ENCODE measurements at places on chromosomes 5 and 9.

DNA sequence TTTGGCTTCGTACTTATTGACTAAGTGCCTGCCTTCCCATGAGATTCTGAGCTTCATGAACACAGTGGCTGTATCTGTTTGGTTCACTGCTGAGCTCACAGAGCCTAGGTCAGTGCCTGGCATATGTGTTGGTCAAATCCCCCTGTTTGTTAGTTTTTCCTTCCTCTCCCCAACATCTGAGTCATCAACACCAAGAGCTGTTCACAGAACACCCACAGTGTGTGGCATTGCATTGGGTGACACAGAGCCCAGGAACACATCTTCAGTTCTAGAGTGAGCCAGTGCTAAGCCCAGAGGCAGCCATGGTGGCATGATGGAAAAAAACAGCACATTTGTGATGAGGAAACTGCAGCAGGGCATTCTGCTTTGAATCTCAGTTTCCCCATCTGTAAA is 294.6 kb downstream of the SEC61B start:
- no peak for DNase-seq

DNA sequence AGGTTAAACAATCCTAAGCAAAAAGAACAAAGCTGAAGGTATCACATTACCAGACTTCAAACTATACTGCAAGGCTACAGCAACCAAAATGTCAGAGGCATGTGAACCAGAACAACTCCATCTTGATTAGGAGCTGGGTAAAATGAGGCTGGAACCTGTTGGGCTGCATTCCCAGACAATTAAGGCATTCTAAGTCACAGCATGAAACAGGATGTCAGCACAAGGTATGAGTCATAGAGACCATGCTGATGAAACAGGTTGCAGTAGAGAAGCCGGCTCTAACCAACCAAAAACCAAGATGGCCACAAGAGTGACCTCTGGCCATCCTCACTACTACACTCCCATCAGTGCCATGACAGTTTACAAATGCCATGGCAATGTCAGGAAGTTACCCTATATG is 252.0 kb downstream of the RASEF start:
- DNase-seq, result no peak

GRCh38 chr5:66779528-66779927 is 183.3 kb downstream of the MAST4 start:
- DNase-seq, result no peak

DNA sequence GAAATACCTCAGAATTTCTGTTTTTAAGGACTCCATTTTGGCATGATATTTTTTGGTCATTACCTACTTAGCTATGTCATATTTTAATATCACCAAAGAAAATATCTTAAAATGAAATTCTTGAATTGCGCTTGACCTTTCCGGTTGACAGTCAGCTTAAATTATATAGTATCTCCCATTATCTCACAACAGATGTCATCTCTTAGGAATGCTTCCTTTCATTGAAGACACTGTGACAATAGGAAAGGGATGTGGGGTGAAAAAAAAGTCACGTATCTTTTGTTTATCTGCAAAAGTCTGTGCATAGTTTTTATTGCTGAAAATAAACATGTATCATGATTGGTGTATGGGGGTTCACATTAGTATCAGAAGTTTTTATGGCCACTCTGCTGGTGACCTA is 105.8 kb downstream of the INVS start:
- no peak for DNase-seq

DNA sequence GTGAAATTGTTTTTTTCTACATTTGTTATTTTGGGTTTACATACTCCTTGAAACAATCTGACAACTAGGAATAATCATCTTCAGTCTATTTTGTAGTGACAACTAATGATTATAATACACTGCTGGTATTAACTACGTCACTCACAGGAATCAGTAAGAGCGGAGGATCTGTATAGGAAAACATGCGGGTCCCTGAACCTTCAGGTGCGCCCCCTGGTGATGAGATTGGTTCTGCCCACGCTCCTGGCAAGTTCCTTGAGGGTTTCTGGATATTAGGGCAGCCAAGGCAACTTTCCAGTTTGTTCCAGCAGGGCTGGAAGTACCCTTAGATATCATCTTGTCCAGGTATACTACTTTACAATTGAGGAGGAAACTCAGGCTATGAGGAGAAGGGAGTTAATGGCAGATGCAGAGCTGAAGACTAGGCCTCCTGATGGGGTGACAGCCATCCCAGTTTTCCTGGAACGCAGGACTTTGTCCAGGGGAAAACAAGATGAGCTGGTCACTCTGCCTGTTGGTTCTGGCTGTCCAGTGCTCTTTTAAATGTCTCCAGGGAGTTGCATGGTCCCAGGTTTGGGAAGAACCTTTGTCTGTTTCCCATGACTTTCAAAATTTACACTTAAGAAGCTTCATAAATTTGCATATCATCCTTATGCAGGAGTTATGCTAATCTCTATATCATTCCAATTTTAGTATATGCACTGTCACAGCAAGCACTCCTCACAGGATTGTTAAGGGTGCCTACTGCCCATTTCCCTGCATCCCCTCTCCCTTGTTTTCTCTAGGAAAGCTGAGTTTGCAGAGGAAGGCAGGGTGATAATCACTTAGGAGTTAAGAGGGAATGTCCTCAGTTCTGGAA is 14.9 kb upstream of the WNT8A start:
- peak; percentile 69 for DNase-seq

GRCh38 chr5:177545487-177546257 is 8.7 kb downstream of the FAM193B start:
- DNase-seq, result no peak

GRCh38 chr5:56142614-56143372 is 90.3 kb downstream of the ANKRD55 start:
- no peak for DNase-seq

- DNase-seq, result no peak
These were observed 335.8 kb downstream of the IRX2 start for GRCh38 chr5:2415678-2416077.

GRCh38 chr9:13863112-13863511 is 450.8 kb downstream of the NFIB start:
- no peak for DNase-seq

DNA sequence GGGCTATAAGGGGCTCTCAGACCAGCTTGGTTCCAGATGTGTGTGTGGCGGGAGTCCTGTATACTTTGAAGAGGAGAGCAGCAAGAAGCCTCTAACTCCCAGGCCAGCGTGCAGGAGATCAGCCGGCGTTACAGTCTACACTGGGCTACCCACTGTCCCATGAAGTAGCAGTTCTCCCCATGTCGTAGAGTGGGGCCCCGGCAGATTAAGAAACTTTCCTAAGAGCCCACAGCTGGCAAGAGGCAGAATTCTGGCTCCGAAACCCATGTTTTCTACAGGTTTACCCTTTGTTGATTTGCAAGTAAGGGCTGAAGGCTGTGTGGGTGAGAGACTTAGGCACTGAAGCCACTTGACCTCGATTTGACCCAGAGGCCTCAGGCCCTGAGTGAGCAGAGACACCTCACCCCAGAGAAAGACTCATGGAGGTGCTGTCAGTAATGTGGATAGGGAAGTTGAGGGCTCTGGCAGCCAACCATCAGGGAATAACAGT is 881 bp upstream of the B4GALT1 start:
- no peak for DNase-seq

DNA sequence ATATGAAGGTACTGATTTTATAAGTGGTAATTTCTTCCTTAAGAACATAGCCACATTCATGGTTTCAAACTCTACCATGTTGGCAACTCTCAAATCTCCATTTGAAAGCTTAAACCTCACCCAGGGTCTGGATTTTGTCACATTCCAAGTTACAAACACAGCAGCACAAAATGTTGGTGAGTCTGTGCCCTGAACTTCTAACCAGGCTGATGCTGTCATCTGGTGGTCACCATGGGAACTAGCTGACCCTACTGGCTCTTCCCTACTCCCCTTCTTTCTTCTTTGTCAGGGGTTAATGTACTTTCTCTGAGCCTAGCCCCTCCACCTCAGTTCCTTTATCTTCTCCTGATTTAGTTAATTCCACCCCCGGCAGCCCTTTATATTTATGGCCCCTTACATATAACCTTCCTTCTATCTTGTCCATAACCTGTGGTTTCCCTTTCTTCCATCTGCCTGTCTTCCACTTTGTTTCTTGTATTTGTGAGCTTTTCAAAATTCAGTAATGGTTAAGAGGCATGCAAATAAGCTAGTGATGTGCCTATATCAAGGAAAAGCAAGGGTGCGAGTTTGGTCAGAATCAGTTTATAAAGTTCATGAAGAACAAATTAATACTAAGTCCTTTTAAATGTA is 35.9 kb downstream of the TGFBR1 start:
- DNase-seq, result peak; percentile 58

DNA sequence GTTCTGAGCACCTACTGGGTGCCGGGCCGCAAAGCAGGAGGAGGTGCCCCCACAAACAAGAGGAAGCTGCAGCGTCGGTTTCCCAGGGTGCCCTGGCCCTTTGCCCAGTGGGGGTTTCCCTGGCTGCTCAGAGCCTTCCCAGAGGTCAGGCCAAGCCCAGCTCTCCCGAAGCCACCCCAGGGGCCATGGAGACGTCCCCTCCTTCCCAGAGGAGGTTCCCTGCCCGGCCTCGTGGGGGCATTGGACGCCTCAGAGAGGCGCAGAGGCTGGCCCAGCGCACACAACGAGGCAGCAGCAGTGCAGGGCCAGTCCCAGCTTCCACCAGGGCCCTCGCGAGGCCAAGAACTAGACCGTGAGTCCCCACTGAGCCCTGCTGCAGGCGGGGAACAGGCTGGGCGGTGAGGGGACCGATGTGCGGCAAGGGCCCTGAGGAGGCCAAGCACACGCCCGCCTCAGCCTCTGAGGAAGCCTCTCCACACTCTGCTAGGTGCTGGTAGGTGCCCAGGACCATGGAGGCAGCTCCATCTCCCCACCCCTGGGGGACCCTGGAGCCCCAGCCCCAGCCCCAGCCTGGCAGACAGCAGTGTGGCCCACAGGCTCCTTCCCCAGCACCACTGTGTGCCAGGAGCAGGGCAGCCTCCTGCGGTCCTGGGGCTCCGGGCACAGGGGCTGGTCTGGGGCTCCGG is 7.0 kb downstream of the DIPK1B start:
- DNase-seq, result no peak

- no peak for DNase-seq
These were observed 332.8 kb upstream of the KLF9 start for GRCh38 chr9:70747261-70747718.

GRCh38 chr9:95459178-95459577 is 57.6 kb downstream of the PTCH1 start:
- DNase-seq, result no peak

DNA sequence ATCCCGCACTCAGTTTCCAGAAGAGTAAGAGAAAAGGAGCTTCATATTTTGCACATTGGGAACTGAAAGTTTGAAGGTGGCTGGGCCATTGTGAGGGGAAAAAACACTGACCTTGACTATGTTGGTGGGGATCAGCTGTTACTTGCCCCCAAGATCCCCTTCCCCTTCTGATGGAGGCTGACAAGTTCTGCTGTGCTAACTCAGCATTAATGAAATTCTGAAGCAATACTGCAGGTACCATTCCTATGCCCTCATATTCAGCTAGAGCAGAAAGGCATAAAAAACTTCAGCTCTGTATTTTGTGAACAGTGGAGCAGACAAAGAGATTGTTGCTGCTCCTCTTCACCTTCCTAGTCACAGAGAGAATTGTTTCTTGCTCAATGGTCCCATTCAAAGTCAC is 1013.8 kb upstream of the C9orf72 start:
- no peak for DNase-seq

DNA sequence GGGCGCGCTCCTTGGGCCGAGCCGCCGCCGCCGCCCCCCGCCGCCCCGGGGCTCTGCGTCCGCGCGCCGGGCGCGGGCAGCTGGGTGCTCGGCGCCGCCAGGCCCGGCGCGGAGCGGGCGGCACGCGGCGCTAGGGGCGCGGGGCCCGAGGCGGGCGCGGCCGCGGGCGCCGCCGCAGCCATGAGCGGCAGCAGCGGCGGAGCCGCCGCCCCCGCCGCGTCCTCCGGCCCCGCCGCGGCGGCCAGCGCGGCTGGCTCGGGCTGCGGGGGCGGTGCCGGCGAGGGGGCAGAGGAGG is 351 bp downstream of the TRIO start:
- no peak for DNase-seq

DNA sequence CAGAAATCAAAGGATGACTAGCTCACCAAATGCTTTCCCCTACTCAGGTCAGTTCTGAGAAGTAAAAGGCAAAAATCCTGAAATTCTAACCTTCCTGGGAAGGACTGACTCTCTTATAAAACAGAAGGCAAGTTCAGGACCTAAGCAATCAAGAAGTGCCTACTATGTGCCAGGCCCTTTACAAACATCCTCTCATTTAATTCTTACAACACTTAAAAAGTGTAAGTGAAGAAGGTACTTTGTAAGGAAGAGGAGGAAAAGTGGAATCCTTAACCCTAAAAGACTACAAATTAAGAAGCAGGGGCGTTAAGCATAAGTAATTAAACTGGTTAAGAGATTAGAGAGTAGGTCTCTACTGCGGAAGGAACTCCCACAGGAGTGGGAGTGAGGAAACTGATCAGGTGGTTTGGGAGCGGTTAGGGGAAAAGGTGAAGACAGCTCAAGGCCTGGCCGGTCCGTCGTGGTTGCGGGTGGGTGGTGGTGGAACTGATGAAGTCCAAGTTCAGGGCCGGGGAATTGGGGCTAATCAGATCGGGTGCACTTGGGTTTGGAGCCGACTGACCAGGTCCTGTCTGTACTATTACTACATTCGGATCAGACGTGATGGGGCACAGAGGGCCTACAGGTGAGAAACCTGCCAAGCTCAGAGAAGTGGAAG is 839 bp downstream of the MED27 start:
- no peak for DNase-seq

DNA sequence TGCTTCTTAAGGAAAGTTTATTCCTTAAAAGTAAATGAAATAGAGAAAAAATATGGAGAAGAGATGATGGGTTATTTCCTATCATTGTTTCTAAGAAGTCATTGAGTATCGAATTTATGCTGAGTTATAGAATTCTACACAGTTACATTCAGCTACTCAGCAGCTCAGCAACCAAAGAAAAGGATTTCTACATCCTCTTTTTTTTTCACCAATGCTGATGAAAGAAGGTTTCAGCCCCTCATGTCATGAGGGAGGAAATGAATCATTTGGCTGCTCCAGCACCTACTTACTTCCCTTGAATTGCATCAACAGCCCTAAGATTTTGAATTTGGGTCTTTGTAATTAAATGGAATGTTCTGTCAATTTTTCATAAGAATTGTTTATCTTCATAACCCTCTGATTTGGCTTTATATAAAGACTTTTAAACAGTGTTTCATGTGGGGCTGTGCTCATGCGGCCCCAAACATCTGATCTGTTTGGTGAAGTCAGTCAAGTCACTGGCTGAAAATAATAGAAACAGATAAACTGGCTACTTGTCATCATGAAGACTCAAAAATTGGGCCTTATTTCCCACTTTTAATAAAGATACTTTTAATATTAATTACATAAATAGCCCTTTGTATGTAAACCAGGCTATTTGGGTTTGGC is 18.5 kb upstream of the SNX2 start:
- no peak for DNase-seq

DNA sequence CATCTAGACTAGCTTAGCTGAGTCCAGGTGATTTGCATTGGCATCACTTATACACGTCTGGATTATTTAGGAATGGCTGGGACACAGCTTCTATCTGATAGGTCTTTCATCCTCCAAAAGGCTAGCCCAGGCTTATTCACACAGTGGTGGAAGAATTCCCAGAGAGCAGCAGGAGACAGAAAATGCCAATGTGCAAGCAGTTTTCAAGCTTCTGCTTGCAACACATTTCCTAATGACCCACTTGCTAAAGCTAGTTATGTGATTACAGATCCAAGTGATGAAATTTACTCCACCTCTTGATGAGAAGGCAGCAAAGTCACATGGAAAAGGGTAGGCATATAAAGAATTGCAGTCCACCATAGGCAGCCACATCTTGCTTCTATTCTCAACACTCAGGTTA is 44.2 kb upstream of the MAST4 start:
- no peak for DNase-seq
